GDM1 (cell line): ENCODE measurements at places on chromosomes 1 and 21.

- no peak for DNase-seq
Observed at GRCh38 chr1:221394011-221394544, 347.8 kb downstream of the DUSP10 start.

DNA sequence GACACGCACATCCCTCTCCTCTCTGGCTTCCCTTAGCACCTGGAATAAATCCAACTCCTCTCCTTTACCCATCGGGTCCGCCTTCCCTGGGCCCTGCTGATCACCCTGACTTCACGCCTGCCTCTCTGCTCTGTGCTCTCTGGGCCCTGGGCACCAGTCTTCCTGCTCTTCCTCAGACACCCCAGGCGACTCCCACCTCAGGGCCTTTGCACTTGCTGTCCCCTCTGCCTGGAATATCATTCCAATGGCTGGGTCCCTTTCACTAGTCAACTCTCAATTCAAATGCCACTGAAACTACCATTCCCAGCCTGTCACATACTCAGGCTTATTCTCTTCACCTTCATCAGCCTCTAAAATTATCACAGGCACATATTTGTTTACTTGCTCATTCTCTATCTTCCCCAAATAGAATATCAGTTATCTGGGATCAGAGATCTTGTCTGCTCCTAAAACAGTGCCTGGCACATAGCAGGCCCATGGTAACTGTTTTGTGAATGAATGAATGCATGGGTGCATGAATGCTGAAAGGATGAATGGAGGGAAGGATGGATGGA, 27.2 kb upstream of the SELENON start:
- no peak for DNase-seq

- no peak for DNase-seq
Observed at GRCh38 chr21:36122977-36123376, 11.9 kb upstream of the CBR3 start.

DNA sequence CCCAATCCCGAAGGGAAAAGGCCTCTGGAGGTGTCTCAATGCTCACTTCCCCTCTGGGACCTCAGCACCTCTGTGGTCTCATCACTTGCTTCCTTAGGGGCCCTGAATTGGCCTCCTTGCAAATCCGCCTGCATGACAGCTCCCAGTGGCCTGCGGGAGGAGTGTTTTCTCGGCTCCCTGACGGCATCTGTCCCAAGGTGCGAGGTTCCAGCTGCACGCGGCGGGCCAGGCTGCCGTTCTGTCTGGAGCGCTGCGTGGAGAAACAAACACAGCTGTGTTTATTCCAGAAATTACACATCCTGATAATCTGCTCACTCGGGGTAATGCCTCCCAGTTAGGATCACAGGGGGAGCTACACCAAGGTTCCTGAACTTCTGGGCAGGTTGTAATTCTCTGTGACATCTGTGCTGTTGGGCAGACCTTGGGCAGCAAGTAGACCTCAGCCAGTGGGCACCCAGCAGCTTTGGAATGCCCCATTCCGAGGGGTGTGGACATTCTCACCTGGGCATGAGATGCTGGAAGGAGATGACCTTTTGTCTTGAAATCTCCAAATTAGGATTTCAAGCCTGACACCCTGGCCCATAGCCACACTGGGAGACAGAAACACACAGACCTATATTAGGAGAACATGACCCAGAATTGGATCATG, 18.2 kb downstream of the EPHB2 start:
- DNase-seq: no peak

- no peak for DNase-seq
Observed at GRCh38 chr1:64059556-64059955, 143.9 kb upstream of the UBE2U start.
